ENCODE measurements at places on chromosomes 7 and 10.

- no peak for DNase-seq
Observed at GRCh38 chr10:97907830-97908229, 58.2 kb downstream of the GOLGA7B start.

GRCh38 chr10:128466831-128467371 is 340.7 kb upstream of the MKI67 start:
- DNase-seq = no peak

GRCh38 chr10:25786161-25786560 is 147.9 kb upstream of the MYO3A start:
- DNase-seq = no peak

DNA sequence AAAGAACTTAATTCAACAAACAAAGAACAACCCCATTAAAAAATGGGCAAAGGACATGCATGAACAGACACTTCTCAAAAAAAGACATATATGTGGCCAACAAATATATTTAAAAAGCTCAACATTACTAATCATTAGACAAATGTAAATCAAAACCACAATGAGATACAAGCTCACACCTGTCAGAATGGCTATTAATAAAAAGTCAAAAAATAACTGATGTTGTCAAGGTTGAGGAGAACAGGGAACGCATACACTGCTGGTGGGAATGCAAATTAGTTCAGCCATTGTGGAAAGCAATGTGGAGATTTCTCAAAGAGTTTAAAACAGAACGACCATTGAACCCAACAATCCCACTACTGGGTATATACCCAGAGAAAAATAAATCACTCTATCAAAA is 19.1 kb downstream of the ZFAND4 start:
- DNase-seq = no peak

DNA sequence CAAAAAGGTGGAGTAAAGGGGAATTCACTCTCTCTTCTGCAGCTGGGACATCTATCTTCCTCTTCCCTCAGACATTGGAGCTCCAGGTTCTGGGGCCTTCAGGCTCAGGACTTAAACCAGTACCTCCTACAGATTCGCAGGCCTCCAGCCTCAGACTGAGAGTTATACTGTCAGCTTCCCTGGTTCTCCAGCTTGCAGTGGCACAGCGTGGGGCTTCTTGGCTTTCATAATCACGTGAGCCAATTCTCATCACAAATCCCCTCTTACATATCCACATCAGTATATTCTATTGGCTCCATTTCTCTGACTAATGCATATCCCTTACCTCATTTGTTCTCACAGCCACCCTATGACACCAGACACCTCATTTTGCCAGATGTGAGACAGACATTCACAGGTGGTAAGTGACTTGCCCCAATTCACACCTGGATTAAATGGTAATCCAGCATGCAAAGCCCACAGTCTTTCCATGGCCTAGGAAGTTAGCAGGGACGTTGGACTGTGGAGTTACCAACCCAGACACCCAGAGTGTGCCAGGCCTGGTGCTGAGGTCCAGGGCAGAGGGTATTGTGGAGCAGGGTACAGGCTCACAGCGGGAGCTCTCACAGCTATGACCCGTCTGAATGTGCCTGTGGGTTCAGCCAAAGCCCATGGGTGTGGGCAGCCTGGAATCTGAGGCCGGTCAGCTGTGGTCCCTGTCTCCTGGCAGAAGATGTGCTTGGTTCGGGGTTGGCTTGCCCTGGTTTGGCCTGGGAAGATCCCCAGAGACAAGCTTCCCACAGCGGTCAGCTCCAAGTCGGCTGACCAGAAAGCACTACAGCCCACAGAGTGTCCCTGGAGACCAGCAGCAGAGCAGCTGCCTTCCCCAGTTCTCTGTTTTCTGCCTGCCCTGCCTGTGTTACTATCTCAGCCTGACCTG is 18.4 kb upstream of the ZCCHC24 start:
- DNase-seq = no peak

DNA sequence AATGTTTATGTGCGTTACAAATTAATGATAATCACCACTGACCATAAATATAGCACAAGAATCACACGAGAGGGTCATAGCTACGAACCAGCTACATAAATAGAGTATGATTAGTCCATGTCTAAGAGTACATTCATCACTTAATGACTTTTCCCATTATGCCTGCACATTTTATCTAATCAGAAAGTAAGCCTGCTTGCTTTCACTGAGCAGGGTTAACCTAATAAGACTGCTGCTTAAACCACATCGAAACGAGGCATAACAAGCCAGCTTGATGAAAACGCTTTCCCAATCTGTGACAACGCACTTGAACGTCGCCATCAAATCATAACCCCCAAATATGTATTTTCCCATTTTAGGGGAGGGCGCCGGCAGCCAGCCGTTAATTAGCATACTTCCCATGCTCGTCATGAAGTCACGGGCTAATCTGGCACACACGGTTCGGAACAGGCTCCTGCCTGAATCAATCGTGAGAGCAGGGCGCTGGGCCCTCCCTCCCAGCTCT is 71.5 kb downstream of the EBF3 start:
- no peak for DNase-seq

DNA sequence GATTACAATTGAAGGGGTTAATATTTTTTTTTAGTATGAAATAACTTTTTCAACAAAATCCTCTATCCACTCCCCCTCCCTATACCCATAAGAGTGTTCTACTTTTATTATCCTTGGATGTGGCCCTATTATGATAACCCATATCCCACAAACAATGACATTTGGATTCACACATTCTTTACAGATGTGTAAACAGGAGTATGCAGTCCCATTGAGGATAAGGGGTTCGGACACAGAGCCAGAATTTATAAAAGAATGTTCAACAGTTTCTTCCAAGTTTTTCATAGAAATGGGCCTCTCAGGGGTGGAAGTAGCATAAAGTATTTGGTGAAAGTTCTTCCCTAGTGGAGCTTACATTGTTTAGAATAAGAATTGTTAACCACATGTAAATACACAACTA is 16.1 kb upstream of the PCLO start:
- no peak for DNase-seq

DNA sequence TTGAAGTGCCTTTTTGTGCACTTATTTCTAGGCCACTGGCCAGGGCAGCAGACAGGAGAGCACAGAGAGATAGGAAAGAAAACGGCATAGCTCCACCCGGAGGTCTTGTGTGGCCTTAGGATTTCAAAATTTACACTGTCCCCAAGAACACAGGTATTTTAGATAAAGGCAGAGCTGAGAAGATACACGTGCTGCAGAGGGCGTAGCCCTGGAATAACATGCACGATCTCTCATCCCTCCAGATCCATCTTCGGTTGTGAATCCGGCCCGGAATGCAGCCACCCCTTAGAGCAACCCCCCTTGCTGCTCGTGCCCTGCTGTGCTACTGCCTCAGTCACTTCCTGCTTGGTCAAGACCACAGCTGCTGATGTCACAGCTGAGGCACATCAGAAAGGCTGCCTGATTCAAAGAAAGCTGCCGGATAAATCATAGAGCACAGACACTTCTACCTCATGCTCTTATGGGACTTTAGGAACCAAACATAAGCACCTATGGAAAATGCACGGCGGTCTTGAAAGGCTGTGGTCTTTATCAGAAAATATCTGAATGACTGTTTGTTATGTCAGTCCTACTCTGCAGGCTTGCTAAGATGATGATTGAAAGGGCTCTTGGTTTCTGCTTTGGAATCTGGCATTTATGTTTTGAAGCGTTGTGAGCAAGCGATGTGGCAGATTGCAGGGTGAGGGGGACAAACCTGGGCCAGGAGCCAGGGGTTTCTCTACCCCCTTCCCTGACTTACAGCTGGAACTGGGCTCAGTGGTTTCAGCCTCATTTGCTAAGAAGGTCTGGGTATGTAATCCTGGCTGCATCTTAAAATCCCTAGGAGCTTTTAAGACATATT is 152.0 kb downstream of the SVIL start:
- peak; percentile 37 for DNase-seq

DNA sequence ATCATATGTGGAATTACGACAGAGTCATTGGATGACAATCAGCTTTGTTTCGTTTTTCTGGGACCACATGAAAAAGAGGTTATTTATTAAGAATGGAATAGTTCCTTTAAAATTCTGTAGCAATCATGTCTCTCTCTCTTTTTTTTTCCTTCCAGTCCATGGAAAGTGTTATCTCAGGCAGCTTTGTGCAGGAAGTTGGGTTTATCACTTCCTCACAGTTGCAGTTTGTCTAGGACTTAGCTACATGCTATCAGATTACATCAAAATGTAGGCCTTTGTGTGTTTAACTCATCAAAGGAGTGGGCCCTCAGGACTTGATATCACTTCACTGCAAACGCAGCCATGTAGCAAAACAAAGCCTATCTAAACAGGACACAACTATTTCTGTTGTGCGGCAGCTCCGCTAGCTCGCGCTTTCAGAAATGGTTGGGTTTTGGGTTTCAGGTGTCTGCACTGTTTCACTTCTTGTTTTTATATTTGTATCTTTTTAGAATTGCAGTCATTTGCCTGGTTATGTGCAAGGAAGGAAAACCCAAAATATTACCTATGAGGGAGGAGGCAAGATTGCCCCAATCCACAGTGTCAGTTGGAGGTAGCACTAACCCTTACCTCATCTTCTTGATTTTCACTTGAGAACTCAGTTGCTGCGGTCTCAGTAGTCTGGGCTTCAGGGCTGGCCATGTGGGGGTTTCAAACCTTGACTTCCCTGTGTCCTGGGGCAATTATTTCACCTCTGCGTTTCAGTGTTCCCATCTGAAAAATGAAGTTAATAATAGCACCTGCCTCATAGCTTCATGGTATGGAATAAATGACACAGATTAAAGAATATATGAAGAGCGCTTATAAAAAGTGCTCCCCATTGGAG is 66.7 kb downstream of the HHEX start:
- no peak for DNase-seq

Data from neural progenitor cell (in vitro differentiated cells).